ENCODE measurements at places on chromosomes 12 and 14. TPM values are rescaled to one million over a fixed set of nuclear protein-coding genes. Genes with fewer than 3 reads are reported as not detected.

TROAP gene
- 0.24 TPM for total RNA-seq

KRT74 gene
- total RNA-seq, result not detected

RTN1 gene
- 2.5 TPM for total RNA-seq

ADCK1 gene
- total RNA-seq, result 7.3 TPM

SIX6 gene
- total RNA-seq, result 0.61 TPM

NANOG gene
- not detected for total RNA-seq

MLH3 gene
- total RNA-seq, result 17.0 TPM
